ENCODE measurements at places on chromosomes 1 and 21. TPM values are rescaled to one million over a fixed set of nuclear protein-coding genes. Genes with fewer than 3 reads are reported as not detected.

- no peak for DNase-seq
Observed at GRCh38 chr1:198272492-198272891, 115.7 kb downstream of the NEK7 start.

DR1 gene
- total RNA-seq = 50.1 TPM

DNA sequence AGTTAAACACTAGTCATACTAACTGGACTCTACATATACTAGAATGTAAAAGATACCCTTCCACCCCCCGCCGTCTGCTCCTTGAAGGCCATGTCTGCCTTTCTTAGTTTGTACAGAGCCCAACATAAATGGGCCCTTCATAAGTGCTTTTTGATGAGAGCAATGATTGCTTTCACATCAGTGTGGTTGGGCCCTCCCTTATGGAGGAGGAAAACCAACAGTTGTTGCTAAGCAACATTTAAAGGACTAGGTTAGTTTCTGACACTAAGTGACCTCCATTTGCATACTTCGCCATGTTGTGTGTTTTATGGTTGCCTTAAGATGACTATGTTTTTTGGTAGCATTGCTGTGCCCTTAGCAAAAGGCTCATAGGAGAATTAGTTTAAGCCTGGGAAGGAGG lies 182.0 kb upstream of the SGIP1 start:
- no peak for DNase-seq

- no peak for DNase-seq
Observed at GRCh38 chr1:48552420-48552819, 80.4 kb upstream of the SPATA6 start.

DNA sequence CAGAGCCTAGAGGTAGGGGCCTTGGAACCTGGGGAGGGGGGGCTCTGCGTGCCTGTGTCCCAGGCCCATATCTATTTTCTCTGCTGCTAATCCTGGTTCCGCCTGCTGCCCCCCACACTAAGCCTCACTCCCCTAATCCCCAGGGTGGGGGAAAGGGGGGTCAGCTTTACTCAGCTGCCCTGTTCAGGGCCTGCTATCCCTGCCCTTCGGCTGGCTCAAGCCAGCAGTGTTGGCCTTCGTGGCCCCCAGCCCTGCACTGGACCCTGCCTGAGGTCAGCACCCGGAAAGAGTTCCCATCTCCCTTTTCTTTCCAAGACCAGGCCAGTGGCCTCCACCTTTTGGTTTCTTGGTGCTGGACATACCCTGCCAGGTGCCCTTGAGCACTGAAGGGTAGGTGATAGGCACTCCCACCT lies 8.4 kb downstream of the ZBTB7B start:
- DNase-seq = no peak
